ENCODE measurements at places on chromosomes 16 and 17. TPM values are rescaled to one million over a fixed set of nuclear protein-coding genes. Genes with fewer than 3 reads are reported as not detected.

DNA sequence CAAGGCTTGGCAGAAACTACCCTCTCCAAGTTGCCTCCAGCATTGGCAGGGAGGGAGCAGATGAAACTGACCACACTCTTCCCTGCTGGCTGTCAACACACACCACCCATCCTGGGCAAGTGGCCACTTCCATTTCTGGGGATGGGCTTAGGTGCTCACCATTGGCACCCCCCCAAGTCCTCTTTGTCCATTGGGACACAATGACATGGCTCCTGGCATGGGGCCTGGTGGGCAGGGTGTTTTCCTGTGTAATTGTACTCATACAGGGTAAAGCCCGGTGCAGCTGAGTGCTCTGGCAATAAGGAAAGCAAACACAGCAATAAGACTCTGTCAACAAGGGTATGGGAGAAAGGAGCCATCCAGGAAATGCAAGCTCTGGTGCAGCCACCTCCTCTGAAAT is 22.6 kb downstream of the SCNN1B start:
- H3K4me1 ChIP-seq, result no peaks in the 10 kb centered on the region
- no peak for DNase-seq
- no peak overlapping the region for H3K4me3 ChIP-seq
- no peak overlapping the region for H3K27ac ChIP-seq

DNA sequence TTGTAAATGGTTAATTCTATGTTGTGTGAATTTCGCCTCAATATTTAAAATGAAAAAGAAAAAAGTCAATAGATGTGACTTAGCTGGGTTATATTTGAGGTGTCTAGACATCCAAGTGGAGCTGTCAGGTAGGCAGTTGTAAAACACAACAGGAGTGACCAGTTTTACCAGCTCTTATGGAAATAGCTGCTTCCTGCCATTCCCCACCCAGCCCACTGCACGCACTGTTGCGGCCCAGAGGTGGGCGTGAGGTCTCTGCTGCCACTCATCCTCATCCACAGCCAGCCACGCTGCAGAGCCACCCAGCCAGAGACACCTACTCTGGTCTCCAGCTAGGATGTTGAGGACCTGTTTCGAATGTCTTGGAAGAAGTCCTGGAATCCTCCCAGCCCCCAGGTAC is 3.4 kb upstream of the CARD14 start:
- peaks cover 6% of the 10 kb centered on the region for H3K27me3 ChIP-seq
- peaks cover 5% of the 10 kb centered on the region for H3K4me1 ChIP-seq
- no peaks in the 10 kb centered on the region for H3K36me3 ChIP-seq
- no peak overlapping the region for H3K27ac ChIP-seq
- no peak for DNase-seq

DNA sequence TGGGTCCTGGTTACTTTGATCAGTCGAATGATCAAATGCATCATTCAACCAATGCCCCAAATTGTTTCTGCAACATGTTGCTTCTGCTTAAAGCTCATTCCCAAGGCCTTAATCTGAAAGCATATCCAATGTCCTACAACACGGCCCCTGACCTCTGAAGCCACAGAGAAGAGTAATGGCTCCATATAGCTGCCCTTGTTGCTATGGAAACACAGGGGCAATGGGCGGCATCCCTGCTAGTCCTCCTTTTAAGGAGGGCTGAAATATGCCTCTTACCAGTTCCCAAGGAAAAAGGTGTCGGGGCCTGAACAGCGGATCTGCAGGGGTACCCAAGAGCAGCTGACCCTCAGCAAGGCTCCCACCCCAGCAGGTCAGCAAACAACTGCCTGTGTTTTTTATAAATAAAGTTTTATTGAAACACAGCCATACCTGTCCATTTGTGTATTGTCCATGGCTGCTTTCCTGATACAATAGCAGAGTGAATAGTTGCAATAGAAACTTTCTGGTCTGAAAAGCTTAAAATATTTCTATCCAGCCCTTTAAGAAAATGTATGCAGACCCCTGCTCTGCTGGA is 210.4 kb downstream of the XYLT1 start:
- no peaks in the 10 kb centered on the region for H3K27me3 ChIP-seq
- no peak overlapping the region for H3K4me3 ChIP-seq
- no peak overlapping the region for H3K27ac ChIP-seq
- no peaks in the 10 kb centered on the region for H3K36me3 ChIP-seq
- DNase-seq, result no peak

DNA sequence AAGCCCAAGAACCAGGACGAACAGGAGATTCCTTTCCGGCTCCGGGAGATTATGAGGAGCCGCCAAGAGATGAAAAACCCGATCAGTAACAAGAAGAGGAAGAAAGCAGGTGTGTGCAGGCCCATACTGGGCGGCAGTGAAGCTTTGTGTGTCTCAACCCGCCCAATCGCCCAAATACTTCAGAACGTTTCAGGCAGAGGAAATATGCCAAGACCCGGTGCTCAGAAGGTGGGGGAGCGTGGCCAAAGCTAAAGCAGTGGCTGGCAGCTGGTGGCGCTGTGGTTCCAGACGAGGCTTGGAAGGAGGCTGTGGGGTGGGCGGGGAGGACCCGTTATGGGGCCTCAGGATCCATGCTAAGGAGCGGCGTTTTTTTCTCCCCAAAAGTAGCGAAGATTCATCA is 1.2 kb downstream of the CCDC137 start:
- H3K36me3 ChIP-seq, result peaks cover 37% of the 10 kb centered on the region
- peaks cover 12% of the 10 kb centered on the region for H3K4me1 ChIP-seq
- H3K27me3 ChIP-seq, result no peaks in the 10 kb centered on the region
- H3K4me3 ChIP-seq, result peak overlapping the region; percentile 87
- DNase-seq, result peak; percentile 44

GRCh38 chr17:66373944-66374817 is 71.8 kb downstream of the PRKCA start:
- no peaks in the 10 kb centered on the region for H3K36me3 ChIP-seq
- no peak overlapping the region for H3K27ac ChIP-seq
- peak; percentile 54 for DNase-seq
- no peak overlapping the region for H3K4me3 ChIP-seq
- H3K27me3 ChIP-seq, result no peaks in the 10 kb centered on the region

Gene KRTAP4-6
- not detected for total RNA-seq

DNA sequence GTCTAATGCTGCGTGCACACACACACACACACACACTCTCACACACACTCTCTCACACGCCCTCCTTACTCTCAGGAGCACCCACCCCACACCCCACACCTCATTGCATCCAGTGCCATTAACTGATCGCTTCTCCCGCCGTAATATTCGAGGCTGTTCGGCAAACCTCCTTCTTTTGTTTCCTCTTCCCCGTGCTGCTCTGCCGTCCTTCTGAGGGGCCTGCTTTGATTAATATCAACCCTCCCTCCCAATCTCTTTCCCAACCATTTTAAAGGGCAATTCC is 156.2 kb upstream of the TNRC6C start:
- H3K27me3 ChIP-seq, result peaks cover 17% of the 10 kb centered on the region
- H3K27ac ChIP-seq, result no peak overlapping the region
- DNase-seq, result no peak
- H3K4me3 ChIP-seq, result no peak overlapping the region

Measured in SJCRH30 (cell line).